Stimulated activated CD4-positive, alpha-beta T cell treated with anti-CD3 and anti-CD28 coated beads, TNF-alpha, amount 100 ng/mL, for 24 hours (primary cell): ENCODE measurements at places on chromosomes 3 and 15.

GRCh38 chr15:29024662-29025061 lies 138.9 kb downstream of the APBA2 start:
- DNase-seq: no peak

GRCh38 chr15:58398071-58398470 lies 33.7 kb upstream of the LIPC start:
- DNase-seq: no peak

DNA sequence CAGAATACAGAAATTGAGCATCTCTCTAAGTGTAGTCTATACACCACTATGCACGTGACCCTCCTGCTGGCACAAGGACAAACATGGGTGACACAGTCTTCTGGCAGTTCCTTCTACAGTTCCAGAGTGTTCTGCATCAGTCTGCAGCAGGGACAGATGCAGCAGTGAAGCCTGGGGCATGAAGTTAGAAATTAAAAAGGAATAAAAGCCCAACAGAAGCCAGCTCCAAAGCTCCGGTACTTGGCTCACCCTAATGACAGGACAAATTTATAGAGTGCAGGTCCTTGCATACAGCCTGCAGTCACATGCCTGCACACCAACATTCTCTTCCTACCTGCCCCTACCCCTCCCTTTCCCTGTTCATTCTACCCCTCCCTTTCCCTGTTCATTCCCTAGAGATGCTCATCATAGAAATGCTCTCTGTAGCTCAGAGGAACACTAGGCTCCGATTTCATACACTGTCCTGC lies 15.0 kb downstream of the UACA start:
- no peak for DNase-seq

DNA sequence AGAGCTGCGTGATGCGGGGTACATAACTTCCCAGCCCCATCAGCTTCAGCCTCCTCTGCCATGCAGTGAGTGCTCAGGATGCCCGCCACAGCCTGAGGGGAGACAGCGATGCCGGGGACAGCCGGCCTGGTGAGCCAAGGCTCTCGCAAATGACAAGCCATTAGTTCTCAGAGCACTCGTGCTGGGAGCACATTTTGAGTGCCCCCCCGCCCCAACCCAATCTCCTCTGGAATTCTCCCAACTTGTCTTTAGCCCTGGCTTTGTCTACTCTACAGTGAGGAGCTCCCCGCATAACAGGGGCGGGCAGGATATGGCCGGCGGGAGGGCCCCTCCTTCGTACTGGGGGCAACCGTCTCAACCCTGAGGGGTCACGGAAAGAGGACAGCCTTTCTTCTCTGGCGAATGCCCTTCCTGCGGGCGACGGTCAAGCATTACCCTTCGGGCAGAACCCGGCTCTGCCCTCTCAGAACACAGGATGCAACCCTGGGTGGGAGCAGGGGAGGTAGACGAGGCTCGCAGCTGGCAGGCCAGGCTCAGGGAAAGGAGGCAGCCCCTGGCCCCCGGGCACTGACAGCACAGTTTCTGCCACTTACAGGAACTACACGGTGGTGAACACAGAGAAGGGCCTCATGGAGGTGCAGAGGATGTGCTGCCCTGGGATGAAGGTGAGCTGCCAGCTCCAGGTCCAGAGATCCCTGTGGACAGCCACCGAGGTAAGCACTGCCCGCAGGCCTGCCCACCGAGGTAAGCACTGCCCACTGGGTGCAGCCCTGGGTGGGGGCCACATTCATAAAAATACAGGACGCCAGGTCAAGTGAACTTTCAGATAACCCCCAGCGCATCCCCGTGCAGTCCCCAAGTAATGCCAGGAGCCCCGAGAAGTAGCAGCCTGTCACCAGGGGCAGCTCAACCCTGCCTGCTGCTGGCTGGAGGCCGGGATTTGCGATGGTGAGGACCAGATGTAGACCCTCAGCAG lies 141.7 kb downstream of the LRRK1 start:
- no peak for DNase-seq

DNA sequence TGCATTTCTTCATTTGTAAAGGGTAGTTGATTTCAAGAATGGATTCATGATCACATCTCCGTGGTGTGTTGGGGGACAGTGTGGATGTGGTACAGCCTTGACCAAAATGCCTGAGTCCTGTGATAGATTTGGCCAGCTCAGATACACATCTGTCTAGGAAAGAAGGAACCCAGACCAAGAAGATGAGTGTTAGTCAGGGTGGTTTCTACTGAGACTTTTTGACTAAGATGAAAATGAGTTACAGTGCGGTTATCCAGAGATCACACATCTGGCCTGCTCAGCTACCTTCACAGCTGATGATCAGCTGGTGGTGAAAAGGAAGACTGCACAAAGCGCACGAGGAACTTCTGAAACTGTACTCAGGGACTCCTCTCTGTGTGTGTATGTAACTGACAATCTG lies 68.0 kb downstream of the FNDC3B start:
- peak; percentile 41 for DNase-seq

GRCh38 chr15:92074646-92075045 lies 221.1 kb downstream of the SLCO3A1 start:
- DNase-seq: no peak

DNA sequence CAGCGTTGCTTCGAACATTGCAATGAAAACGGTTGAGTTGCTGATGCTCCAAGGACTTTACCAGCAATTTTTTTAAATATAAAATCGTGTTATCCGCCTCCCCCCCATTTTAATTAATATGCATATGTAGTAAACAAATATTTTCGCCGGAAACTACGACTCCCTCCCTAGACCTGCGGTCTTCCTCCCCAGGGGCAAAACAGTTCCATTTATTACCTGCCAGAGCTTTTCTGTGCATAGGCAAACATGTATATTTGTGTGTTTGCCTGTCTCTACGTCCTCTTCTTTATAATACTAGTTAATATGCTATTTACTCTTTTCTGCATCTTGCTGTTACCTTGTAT lies 593 bp upstream of the RSL24D1 start:
- DNase-seq: no peak

GRCh38 chr3:80855482-80855881 lies 906.0 kb downstream of the GBE1 start:
- no peak for DNase-seq

GRCh38 chr3:158935846-158936245 lies 134.0 kb downstream of the MFSD1 start:
- no peak for DNase-seq

- no peak for DNase-seq
Observed at GRCh38 chr3:88986834-88987233, 120.6 kb upstream of the EPHA3 start.

DNA sequence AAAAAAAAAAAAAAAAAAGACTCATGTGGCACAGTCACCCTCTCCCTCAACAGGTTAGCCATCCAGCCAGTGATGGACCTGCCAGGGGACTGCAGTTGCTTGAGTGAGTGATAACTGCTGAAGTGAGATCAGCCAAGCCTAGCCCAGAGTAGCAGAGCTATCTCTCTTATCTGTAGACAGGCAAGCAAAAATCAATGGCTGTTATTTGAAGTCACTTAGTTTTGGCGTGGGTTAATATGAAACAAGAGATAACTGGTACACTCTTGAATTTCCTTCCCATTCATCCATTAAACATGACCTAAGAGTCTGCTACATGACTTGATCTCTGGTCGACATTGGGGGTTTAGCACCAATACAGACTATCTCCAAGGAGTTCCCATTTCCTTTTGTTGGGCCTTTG lies 51.2 kb upstream of the TNIK start:
- no peak for DNase-seq

DNA sequence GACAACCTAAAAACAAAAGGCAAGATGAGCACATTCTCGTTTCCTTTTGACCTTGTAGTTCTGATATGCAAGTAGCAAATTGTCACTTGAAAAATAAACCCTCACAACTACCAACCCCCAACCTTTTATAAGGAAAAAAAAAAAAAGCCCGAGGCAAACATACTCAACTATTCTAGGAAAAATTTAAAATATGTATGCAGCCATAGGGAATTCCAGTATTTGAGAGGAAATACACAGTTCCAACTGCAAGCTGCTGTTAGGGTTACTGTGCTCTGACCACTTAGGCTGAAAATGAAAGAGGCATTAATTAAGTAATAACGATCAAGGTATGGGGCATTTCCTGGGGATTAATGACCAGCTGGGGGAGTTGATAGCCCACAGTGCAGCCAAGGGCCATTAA lies 281.9 kb upstream of the DPH6 start:
- DNase-seq: no peak
